ENCODE measurements at places on chromosomes 3 and 15.

DNA sequence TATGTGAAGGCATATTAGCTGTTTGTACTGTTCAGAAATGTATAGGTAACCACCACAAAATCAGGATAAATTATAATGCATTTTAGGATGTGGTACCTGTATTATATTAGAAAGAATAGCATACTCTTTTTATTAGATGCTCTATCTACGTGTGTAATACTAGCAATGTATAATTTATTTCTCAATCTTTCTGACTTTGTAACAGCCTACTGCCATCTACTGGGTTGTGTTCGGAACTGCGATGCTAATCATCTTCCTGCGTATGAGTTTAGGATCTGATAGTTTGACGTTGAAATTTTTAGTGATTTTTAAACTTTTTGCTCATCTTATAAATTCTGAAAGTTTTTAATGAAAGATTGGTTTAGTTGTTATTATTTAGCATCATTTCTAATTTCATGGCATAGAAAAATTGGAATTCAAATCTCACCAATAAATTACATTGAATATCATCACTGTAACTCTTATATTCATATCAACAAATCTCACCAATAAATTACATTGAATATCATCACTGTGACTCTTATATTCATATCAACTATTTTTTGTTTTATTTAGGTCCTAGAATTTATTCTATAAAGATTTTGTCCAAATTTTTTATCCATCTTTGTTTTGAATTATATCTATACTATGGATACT, 322.7 kb upstream of the ZNF717 start:
- DNase-seq = no peak

- DNase-seq = no peak
Measured at GRCh38 chr3:19711160-19711782, 222.7 kb downstream of the EFHB start.

DNA sequence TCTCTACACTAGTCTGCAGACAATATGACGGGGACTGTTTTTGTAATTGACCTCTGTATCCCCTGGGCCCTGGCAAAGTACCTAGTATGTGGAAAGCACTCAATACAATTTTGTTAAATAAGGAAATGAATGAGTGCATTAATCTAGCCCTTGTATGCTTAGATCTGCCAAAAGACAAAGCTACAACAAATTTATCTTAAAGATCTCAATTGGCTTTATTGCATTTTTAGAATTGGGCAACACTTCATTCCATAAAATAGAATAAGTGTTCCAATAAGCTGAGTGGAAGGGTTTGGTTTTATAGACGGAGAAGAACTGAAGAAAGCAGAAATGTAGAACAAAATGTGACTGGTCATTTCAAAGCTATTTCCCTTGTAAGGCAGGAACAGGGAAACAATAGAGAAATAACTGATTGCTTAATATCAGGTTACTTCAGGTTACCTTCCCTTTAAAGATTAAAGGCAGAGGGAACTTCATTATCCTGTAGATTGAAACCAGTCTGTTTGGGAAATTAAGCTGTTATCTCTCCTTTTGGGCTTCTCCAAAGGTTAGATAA, 108.3 kb upstream of the MME start:
- peak; percentile 83 for DNase-seq

- no peak for DNase-seq
Measured at GRCh38 chr3:27596334-27596841, 112.2 kb upstream of the SLC4A7 start.

DNA sequence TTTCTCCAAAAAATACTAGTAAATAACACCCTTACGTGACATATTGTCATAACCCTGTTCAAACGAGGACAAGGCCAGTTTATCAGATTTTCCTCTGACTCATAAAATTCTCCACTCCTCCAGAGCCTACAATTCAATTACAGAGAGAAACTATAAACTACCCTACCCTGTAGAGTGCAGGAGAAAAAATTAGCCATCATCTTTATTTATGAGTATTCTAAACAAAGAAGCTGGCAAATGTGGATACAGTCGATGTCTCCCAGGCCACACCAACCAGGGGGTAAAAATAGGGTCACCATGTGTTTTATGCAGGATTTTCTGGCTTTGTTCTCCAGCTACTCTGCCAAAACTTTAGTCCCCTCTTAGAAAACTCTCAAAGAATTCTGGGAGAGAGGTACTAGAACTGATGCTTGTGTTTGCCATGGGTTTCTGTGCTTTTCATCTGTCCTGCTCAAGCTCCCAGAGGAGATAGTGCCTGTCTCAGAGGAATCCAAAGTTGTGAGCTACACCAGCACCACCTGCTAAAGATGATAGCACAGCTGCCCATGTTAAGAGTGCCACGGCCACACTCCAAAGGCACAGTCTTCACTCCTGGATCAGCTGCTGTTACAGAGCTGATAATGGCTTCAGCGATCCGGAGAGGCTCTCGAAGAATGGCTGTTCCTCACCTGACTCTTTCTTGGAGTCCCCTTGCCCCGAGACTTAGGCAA, 150.2 kb downstream of the IMPG2 start:
- DNase-seq = no peak

GRCh38 chr3:61250784-61251173, 473 bp downstream of the FHIT start:
- no peak for DNase-seq

GRCh38 chr3:71360764-71361163, 222.8 kb downstream of the FOXP1 start:
- no peak for DNase-seq

DNA sequence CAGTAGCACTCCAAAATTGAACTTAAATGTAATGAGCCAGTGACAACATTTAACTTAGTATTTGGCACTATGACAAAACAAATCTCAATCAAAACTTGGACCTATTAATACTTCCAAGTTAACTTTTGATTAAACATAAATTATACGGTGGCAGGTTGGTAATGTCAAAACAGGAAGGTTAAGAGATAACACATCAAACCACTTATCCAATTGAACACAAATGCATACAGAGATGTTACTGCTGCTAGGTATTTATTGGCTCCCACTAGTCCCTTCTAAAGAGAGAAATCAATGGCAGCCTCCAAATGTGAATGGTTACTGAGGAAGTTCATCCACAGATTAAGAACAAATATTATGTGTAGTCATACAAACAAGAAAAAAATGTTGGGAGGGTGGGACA, 1.8 kb downstream of the GSK3B start:
- no peak for DNase-seq

- no peak for DNase-seq
Measured at GRCh38 chr3:124620600-124621063, 109.6 kb upstream of the UMPS start.

GRCh38 chr3:454986-455385, 258.4 kb downstream of the CHL1 start:
- no peak for DNase-seq

Data from GM04504 (cell line).